ENCODE measurements at places on chromosomes 12 and 14.

- peak; percentile 73 for DNase-seq
Observed at GRCh38 chr14:65095633-65096205, 6.6 kb downstream of the MAX start.

DNA sequence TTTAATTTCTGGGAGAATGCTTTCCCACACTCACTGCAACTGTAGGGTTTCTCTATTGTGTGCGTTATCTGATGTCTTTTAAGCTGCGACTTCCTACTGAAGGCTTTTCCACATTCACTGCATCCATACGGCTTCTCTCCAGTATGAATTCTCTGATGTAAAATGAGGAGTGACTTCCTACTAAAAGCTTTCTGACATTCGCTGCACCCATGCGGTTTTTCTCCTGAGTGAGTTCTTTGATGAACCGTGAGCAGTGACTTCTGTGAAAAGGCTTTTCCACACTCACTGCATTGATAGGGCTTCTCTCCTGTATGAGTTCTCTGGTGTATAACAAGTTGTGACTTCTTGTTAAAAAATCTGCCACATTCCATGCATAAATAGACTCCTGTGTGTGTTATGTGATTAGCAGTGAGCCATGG lies 29.7 kb downstream of the ZNF605 start:
- DNase-seq: no peak

DNA sequence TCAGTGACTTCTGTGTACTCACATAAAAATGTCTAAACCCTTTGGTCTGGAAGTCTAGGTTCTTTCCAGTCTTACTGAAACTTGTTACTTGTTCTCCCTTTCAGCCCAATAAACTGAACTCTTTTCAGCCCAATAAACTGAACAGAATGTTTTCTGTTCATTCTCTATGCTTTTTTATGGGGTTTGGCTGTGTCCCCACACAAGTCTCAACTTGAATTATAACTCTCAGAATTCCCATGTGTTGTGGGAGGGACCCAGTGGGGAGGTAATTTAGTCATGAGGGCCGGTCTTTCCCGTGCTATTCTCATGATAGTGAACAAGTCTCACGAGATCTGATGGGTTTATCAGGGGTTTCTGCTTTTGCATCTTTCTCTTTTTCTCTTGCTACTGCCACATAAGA lies 15.0 kb upstream of the NEDD1 start:
- DNase-seq: no peak

GRCh38 chr14:86787717-86788116 lies 1205.3 kb downstream of the GALC start:
- DNase-seq: no peak

DNA sequence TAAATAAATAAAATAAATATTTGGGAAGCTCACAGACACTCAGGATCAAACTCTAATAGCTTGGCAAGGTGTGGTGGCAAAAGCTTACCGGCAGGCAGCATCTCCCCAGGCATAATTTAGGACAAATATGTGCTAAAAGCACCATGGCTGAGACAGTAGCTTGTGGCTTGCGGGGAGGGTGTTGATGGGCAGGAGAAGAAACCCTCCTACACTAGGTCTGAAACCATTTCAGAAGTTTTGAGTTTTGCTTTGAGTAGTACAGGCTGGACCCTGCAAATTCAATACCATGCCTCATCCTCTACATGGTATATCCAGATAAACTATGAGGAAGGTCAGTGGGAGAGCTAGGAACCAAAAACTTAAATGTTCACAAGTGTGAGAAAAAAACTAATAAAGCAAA lies 33.1 kb downstream of the MAP3K9 start:
- no peak for DNase-seq

- no peak for DNase-seq
Observed at GRCh38 chr12:74780182-74780849, 242.7 kb downstream of the ATXN7L3B start.

GRCh38 chr12:28793581-28794151 lies 355.4 kb upstream of the FAR2 start:
- no peak for DNase-seq

DNA sequence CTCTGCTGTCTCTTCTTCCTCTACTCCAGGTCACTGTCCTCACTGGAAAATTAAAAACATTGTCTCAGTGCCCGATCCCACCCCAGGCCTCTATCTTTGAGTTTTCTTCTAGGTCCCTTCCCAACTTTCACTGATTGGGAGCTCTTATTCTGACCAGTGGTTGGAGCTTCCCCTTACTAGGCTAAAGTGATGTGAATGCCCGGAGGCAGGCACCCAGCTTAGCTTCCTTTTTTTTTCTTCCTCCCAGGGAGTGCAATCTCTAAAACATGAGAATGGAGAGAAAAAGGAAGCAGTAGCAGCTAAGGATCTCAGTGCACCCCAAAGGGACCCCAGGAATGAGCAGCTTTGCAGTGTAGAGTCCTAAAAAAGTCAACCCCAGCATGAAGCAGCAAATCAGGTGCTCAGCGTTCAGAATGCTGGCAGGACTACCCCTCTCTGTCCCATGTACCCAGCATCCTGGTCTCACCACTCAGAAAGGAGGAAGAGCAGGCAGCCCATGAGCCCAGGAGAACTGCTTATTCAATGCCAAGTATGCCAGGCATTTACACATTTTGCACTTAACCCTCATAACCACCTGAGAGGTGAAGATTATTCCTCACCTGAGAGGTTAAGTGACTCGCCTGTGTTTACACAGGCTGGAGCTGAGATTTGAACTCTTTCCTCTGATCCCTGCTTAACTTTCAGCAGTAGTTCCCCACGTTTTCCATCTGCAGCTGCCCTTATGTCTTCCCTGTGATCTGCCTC lies 146.2 kb upstream of the PWP1 start:
- no peak for DNase-seq

- peak; percentile 31 for DNase-seq
Observed at GRCh38 chr12:117968151-117968789, 520 bp downstream of the KSR2 start.

GRCh38 chr12:53496752-53497032 lies 2.6 kb downstream of the MAP3K12 start:
- DNase-seq: no peak

DNA sequence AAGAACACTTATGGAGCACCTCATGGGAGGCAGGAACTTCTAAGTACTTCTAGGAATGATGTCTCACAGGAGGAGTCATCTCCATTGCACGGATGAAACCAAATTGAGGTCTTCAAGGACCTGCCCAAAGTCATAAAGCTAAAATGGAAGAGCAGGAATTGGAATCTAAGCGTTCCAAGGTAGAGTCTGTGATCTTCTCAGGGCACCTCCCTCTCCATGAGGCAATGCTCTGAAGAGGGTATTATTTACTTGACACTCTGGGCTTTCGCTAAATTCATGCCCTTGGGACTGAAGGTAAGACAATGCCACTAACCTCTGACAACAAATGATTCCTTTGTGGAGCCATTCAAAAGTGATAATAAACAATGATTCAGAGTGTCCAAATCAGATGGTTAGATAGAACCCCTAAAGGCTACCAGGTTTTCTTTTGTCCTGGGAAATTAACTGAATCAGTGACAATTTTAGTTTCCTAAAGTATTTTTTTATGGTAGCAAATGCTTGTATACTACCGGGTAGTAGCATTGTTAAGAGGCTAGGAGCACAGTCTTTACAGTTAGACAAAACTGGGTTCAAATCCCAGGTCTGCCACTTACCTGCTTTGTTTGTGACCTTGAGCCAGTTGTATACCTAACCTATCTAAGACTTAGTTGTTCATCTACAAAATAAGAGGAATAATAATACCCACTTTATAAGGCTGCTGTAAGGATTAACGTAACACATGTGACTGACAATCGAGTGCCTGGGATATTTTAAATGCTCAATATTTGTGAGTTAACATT lies 12.3 kb downstream of the HMGA2 start:
- DNase-seq: no peak

GRCh38 chr12:57952766-57953165 lies 11.4 kb downstream of the ATP23 start:
- DNase-seq: no peak

GRCh38 chr12:94244165-94245133 lies 96.1 kb downstream of the PLXNC1 start:
- no peak for DNase-seq

DNA sequence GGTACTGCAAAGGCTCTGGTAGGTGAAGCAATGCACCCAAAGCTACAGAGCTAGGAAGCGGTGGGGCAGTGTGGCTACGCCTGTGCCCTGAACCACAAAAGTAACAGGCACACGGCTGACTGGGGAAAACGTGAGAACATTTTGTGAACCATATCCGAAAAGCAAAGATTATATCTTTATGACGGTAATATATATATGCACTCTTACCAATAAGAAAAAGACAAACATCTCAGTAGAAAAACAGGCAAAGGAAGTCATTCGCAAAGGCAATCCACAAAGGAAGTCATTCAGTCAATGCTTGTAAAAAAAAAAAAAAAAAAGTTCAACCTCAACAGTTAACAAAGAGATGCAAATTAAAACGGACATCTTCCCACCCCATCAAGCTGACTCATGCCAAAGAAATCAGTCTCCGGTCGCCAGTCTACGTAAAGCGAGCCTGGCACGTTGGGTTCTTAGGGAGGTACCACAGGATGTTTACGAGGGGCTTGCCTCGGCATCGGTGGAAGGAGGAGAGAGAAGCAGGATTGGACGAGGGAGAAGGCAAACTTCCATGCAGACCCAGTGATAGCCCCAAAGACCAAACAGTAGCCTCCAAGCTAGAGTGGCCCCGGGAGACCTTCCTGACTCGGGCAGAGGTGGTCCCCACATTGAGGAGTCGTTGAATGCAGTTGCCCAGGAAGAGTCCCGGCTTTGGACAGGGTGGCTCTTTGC lies 39.4 kb upstream of the PPP2R5C start:
- DNase-seq: no peak

GRCh38 chr12:46342562-46343033 lies 30.0 kb downstream of the SLC38A2 start:
- DNase-seq: peak; percentile 28

- DNase-seq: no peak
Observed at GRCh38 chr12:113852695-113853490, 113.2 kb downstream of the RBM19 start.

DNA sequence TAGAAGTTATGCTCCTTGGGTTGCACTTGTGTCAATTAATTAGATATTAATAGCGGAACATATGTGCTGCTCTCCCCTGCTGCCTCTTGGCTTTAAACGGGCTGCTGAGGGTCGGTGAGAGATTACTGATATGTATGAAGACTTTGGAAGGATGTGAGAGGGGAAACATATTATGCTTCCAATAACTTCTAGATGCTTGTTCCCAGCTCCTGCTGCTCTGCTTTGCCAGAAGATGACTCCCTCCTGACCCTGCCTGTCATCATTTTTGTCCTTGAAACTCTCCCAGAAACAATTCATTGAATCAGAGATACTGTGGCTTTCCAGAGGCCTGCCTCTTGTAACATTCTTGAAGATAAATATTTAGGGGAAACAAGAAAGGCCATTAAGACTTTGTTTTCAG lies 300.1 kb upstream of the STXBP6 start:
- DNase-seq: no peak
